ENCODE measurements at places on chromosomes 6 and 20. TPM values are rescaled to one million over a fixed set of nuclear protein-coding genes. Genes with fewer than 3 reads are reported as not detected.
A peak's percentile ranks its signal among the peaks of the same experiment; 100 is the strongest.

ASIP gene
- total RNA-seq, result 3.0 TPM

DNA sequence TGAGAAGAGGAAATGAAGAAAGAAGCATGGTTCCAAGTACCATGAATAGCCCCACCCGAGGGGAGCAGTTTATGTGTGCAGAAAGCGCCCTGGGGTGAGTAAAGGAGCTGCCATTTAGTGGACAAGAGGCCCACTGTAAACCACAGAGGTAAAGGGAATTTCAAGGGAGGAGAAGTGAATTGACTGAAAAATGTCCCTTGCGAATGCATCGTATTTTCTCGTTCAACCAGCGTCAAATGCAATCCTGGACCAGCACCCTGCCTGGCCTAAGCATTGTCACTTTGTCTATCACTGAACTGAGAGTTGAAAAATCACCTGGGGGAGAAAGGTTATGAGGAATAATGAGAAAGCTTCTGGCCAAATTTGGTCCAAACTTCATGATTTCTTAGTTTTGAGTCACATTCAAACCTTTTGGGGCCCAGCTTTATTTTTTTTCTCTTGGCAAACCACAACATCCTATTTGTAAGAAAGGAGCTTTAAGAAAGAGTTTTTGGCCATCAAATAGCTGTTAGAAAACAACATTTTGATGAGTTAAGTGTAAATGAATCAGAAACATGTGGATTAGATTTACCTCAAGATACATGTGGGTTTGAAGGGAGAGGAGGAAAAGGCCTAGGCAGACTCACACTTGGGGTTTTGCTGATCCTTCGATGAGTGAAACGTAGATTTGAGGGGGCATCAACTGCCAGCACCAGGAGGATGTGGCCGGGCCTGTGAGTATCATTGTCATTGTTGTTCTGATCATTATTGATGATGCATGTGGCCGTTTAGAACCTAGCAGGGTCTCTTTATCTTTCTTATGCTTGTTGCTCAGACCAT lies 214.0 kb downstream of the CLIC5 start:
- DNase-seq, result no peak

GRCh38 chr6:135419162-135419561 lies 78.4 kb downstream of the AHI1 start:
- no peak for DNase-seq

ZNF391 gene
- 7.1 TPM for total RNA-seq

DNA sequence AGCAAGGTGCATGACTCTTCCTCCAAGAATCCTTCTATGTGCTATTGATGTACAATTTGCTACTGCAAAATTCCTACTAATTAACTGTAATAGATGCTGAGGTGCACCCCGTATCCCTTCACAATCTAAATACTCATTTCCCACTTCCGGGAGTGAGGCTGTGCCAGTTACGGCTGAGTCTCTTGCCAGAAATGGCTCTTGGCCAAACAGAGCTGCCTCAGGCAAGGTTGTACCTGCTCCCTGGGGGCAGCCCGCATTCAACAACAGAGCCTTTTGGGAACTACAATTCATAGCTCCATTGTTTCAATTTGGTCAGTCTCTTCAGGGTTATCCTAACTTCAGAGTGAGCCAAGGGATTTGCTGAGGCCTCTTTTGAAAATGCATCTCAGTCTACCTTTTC lies 789.8 kb upstream of the MAP3K7 start:
- DNase-seq, result no peak

- no peak for DNase-seq
Measured at GRCh38 chr20:19911810-19912382, 105.3 kb upstream of the NAA20 start.

- DNase-seq, result no peak
Measured at GRCh38 chr6:13550656-13551055, 23.7 kb upstream of the SIRT5 start.

WFDC2 gene
- total RNA-seq, result 4.1 TPM

DNA sequence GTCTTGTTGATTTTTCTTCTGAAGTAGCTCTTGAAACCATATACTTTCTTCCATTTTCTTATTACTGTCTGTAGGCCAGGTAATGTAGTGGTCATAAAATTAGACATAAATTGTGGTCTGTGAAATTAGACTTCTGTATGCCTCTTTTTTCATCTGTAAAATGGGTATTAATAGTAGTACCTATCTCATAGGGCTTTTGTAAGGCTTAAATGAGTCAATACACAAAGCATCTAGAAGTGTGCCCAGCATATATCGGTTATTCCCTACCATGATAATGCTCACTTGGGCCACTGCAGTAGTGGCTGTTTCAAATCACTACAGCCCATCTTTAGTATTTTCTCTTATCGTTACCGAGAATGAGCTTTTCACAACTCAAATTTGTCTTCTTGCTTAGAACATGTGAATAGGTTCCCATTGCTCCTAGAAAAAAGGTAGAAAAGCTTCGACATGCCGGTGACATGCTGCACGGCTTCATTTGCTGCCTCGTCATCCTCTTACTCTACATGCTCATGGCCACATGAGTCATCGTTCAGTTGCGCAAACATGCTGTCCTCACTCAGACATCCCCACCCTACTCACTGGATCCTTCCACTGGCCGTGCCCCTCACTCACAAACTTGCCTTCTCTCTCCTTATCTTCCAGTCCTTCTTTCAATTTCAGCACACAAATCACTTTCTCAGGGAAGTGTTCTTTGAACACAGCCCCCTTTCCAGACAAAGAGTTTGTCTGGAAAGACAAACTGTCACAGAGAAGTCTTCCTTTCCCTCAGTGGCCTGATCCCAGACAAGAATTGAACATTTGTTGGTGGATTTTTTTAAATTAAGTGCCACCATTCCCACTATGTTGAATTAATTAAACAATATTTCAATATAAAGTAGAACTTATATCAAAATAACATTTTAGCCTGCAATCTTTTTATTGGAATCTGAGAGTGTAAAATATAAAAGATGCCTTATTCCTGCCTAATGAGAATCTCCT lies 32.2 kb upstream of the ERVFRD-1 start:
- peak; percentile 66 for DNase-seq

DNA sequence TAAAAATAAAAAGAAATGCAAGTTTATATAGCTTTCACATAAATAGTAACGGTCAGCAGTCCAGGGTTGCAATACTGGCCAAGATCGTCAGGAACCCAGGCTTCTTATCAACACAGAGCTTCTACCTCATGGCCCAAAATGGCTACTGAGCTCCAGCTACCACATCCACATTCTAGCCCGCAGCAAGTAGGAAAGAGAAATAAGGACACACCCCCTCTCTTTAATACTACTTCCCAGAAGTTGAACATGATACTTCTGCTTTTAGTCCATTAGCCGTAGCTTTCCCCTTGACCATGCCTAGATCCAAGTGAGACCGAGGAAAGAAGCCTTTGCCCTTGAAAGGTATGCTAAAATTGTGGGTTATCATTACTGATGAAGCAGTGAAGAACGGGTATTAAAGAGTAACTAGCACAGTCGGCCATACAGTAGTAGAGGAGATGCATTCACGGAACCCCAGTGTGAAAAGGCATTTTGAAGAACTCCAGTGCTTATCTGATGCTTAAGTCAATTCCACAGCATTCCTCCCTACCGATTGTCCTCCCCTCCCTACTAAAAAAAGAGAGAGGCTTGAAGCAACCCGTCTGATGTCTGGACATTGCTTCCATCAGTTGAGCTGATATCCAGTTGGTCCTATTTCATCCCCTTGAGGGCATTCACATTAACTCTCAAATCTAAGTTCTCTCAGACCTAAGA lies 226.9 kb upstream of the RREB1 start:
- DNase-seq, result no peak

GRCh38 chr6:3228771-3229565 lies 1.5 kb upstream of the TUBB2B start:
- no peak for DNase-seq

- DNase-seq, result no peak
Measured at GRCh38 chr6:157134402-157135047, 188.8 kb downstream of the TMEM242 start.

MICB gene
- 2.9 TPM for total RNA-seq

DNA sequence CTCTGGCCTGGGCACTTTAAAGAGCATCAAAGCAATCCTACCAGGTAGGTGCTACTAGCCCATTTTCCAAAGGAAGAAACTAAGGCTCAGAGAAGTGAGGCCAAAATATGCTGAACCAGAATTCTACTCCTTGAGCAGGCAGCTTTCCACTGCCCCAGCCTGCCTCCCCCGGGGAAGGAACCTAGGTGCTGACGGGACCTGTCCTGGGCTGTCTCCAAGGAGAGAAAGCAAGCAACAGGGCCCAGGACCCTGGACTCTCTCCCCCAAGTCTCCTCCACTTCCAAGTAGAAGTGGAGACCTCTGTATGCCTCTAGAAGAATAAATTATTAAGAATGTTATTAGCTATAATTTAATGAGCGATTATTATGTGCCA lies 159.5 kb downstream of the MRPL14 start:
- DNase-seq, result no peak
